ENCODE measurements at places on chromosomes 6 and 20.

- DNase-seq = no peak
Observed at GRCh38 chr6:34512738-34513115, 43.4 kb downstream of the SPDEF start.

DNA sequence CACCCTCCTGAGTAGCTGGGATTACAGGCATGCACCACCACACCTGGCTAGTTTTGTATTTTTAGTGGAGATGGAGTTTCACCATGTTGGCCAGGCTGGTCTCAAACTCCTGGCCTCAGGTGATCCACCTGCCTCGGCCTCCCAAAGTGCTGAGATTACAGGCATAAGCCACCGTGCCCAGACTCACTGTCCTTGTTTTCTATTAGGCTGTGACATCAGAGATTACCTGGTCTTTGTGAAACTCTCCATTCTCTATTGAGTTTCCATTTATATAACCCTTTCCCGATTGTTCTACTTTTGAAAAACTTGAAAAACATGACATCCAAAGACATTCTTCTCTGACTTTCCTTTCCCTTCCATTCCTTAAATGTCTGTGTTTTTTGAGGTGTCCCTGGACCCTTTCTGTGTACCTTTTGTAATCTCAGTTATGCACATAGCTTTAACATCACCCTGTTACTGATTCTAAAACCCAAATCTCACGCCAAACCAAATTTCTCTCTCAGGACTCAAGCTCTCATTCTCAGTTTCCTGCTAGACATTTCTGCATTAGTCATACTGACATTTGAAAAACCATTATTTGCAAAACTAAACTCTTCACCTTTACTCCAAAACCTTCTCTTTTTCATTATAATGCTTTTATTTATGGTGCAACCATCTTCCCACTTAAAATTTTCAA is 137.0 kb downstream of the KHDC1L start:
- no peak for DNase-seq

DNA sequence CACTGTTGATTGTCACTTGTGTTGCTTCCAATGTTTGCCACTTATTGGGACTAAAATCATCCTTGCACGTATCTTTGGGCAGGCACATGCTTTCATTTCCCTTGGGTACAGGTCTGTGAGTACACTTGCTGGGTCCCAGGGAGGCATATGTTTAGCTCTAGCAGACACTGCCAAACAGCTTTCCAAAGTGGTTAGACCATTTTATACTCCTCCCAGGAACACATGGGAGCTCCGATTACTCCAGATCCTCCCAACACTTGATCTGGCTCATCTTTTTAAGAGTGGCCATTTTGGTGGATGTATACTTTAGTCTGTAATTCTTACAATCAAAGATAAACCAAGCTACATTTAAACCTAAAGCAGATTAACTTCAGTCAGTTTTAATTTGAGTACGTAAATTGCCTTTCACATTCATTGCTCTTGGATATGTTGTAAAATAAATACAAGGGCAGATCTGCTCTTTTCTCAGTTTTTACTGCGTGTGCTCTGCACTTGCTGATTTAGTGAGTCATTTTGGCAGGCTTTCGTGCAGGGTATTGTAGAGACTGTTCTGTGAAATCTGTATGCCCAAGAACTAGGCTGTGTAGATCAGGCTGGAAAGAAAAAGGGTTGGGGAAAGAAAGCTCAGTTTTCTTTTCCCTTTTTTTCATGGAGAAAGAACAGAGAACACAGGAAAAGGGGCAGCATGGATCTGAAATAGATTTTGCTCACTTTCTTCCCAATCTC is 19.5 kb downstream of the SLC22A1 start:
- no peak for DNase-seq

- no peak for DNase-seq
Observed at GRCh38 chr6:7916959-7917358, 6.4 kb upstream of the TXNDC5 start.

- no peak for DNase-seq
Observed at GRCh38 chr6:107246249-107246971, 131.1 kb upstream of the BEND3 start.

DNA sequence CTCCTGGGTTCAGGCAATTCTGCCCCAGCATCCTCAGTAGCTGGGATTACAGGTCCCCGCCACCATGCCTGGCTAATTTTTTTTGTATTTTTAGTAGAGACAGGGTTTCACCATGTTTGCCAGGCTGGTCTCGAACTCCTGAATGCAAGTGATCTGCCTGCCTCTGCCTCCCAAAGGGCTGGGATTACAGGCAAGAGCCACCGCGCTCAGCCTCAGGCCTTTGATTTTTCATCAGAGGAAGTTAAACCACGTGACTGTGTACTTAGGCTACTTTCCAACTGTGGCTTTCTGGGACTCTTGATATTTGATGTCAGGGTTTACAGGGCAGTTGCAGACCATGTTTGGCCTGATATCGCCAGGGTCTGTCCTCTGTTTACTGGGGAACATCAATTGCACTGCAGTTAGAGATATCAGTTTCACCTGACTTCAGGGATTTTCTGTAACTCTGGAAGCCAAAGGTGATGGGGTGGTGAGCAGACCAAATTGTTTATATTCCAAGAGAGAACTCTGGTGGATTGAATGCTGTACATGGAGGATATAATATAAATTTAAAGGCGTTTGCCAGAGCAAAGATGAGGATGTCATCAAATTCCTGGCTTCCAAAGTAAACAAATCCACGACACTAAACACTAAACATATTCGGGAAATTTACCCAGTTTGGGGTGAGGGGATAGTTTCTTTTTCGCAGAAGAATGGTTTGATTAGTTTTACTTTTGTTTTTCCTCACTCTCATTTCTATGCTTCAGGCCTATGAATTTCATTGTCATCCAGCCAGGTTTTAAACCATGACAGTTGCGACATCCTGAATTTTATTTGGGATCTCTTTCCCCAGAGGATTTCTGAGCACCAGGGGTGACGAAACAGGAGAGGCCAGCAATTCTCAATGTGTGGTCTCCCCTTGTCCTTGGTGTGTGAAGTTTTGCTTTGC is 4.2 kb downstream of the PSMF1 start:
- DNase-seq = no peak

GRCh38 chr6:125432963-125433362 is 131.2 kb upstream of the HDDC2 start:
- no peak for DNase-seq

- DNase-seq = no peak
Observed at GRCh38 chr20:58697201-58697866, 4.7 kb downstream of the NPEPL1 start.

DNA sequence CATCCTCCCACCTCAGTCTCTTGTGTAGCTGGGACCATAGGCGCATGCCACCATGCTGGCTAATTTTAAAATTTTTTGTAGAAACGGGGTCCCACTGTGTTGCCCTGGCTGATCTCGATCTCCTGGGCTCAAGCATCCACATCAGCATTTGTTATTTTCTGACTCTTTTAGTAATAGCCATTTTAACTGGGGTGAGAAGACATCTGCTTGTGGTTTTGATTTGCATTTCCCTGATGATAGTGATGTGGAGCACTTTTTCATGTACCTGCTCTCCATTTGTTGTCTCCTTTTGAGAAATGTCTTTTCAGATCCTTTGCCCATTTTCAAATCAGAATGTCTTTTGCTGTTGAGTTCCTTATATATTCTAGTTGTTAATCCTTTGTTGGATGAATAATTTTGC is 22.2 kb upstream of the TULP4 start:
- DNase-seq = no peak

DNA sequence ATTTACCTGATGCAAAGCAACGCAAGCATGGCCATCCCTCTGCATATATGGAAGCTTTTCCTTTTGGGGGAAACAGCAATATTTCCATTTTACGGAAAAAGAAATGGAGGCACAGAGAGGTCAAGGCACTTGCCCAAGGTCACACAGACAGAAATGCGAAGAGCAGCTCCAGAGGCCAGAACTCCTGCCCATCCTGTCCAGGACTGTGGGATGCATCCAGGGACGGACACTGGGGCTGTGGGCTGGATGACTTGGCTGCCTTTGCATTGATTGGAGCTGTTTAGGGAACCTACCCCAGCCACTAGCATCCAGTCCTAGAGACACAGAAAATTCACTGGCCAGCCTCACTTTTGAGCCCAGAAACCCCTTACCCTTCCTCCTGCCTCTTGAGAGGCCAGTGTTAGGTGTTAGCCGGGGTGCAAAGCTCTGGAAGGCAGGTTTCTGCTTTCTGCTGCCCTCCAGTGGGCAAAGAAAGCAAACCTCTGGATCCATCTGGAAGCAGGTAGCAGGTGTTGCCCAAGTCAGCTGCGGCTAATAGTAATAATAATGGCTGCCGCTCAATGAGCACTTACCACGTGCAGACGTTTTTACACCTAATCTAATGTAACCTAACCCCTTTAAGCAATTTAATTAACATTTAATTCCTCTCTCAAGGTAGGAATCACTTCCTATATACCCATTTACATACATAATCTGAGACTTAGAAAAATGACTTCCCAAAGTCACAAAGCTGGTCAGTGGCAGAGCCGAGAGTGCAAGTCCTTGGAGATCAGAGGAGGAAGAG is 31.7 kb upstream of the CCN5 start:
- DNase-seq = no peak
